ENCODE measurements at places on chromosomes 4 and X.

DNA sequence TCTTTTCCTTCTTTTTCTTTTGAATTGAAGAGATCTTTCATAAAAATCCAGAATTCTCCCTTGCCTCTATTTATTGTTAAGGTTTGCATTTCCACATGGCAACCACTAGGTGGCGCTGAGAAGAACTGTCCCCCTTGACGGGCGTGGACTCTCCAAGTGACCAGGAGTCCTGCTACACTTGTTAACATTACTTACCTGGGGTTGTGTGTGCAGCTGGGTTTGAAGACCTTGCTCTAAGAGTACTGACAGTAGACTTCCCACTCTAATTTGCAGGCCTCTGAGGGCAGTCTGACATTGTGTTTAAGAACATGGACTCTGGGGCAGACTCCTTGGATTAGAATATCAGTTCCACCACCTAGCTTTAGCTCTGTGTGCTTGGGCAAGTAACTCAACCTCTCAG is 52.8 kb downstream of the GPRIN3 start:
- no peak for DNase-seq

DNA sequence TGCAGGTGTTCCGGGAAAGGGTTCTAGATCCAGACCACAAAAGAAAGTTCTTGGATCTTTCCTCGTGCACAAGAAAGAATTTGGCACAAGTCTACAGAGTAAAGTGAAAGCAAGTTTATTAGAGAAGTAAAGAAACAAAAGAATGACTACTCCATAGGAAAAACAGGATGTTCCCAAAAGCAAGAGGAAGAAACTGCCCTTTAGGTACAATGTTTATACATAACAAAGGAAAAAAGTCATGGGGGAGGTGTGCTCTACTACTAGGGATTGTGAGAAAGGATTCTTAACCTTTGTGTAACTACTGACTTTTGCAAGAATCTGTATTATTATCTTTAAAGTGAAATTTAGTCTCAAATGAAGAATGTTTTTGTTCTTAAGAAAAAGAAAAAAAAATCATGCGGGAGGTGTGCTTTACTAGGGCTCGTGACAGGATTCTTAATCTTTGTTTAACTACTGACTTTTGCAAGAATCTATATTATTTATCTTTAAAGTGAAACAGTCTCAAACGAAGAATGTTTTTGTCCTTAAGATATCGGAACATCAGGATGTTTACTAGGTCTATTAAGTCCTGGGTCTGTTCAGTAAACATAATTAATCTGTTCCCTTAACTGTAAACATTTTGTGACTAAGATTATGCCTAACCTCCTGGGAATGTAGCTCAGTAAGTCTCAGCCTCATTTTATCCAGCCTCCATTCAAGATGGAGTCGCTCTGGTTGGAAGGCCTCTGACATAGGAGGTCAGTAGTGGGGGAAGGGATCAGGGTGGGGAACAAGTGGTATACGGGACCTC is 110.4 kb upstream of the BEND4 start:
- DNase-seq: no peak

DNA sequence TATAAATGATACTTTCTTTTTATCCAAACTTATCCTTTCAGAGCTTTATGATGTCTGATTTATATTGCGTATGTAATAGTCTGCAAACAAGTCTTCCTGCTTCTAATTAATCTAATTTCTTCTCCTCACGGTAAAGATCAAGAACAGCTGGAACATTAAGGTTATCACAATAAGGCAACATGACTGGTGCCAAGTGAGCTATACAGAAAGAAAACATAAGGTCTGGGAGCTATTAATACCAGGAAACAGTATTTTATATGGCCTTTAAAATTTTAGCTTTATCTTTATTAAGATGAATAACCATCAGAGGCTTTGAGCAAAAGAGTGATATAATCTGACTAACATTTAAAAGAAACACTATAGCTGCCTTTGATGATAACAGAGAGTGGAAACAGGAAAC is 28.7 kb upstream of the CABS1 start:
- DNase-seq: no peak

- no peak for DNase-seq
These were observed 2.4 kb downstream of the CNKSR2 start for GRCh38 chrX:21376636-21377035.

DNA sequence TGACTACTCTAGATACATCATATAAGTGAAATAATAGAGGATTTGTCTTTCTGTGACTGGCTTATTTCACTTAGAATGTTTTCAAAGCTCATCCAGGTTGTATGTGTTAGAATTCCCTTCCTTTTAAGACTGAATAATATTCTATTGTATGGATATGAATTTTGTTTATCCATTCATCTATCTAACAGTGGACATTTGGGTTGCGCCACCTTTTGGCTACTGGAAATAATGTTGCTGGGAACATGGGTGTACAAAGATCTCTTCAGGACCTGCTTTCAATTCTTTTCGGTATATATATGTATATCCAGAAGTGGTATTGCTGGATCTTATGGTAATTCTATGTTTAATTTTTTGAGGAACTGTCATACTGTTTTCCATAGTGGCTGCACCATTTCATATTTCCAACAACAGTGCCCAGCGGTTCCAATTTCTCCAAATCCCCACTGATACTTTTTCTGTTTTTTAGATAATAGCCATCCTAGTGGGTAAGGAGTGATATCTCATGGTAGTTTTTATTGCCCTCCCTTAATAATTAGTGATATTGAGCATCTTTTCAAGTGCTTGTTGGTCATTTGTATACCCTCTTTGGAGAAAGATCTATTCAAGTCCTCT is 3.4 kb upstream of the SCD5 start:
- no peak for DNase-seq

- no peak for DNase-seq
These were observed 763.7 kb downstream of the PDHA2 start for GRCh38 chr4:96603641-96604040.

- DNase-seq: no peak
These were observed 1.4 kb upstream of the CORIN start for GRCh38 chr4:47839259-47839658.

- no peak for DNase-seq
These were observed 57.2 kb downstream of the CPZ start for GRCh38 chr4:8649631-8650361.

DNA sequence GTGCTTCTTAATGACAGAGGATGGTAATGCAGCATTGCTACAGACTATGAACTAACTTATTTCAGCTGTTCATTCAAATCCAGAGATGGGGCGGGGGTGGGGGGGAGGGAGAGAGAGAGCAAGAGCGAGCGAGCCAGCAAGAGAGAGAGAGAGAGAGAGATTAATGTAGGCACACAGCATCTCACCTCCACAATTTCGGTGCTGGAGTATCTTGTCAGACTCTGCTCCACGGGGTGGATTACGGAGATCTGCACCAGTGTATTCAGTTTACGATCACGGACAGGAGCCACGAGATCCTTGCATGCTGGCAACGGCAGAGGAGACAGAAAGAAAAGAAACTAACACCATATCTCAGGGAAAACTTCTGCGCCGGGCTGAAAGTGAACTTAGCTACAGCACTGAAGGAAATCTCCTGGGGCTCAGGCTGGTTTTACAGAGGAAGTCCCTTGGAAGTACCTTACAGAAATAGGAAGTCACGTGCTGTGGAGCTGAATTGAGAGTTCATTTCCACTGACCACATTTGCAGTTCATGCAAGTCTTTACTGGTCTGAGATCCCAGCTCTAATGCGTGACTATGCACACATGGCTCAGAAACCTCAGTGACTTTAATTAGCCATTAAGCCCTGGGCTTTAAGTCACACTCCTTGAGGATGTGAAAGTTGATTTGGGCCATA is 440.9 kb downstream of the INPP4B start:
- DNase-seq: no peak

DNA sequence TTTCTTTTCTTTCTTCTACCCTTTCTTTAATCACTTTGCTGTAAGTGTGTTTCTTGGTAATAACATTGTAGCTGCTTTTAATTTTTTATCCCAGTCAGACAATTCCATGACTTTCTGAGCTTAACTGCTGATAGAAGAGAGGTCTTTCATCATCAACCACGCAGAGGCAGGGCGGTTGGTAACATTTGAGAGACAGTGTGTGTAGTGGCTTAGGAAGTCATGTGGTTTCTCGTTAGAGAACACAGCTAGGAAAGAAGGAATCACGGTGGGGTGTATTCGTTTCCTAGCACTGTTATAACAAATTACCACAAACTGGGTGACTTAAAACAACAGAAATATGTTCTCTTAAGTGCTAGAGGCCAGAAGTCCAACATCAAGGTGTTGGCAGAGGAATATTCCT is 11.5 kb downstream of the PRPS2 start:
- no peak for DNase-seq

GRCh38 chr4:13542577-13543031 is 1.7 kb downstream of the NKX3-2 start:
- no peak for DNase-seq

GRCh38 chr4:113106108-113106507 is 56.7 kb downstream of the ANK2 start:
- no peak for DNase-seq

DNA sequence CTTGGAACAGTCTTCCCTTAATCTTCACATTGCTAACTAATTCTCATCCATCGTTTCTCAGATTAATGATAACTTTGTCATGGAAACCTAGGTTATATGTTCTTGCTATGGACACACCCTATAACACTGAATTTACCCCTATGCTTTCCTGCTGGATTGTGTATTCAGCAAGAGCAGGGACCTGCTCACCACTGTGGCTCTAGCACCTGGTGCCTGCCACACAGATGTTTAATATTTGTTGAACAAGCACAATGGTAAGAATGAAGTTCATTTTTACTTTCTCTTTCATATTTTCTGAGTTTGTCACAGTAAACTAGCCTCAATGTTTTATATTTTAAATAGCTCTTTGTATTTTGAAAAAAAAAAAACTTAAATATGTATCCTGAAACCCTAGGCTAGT is 734.0 kb upstream of the DIAPH2 start:
- DNase-seq: no peak

- no peak for DNase-seq
These were observed 128.0 kb downstream of the SNCA start for GRCh38 chr4:89708903-89709421.

DNA sequence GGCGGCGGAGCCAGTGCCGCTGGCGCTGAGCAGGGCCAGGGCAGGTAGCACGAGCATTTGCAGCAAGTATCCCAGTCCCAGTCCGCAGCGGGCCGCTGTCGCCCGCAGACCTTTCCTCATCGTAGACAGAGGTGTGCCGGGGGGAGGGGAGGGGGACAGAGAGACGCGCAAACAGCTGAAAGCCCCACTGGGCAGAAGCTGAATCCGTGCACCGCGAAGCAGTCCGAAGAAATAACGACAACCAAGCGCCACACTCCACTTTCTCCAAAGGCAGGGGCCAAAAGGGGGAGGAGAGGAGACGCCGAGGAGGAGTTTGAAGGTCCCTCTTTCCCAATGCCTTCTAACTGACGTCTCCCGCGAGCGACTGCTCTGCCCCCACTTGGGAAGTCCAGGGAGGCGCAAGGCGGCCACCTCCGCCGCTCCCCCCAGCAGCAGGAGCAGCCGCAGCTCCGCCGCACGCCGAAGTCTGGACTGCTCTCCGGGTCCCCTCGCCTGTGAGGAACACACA is at the start of gene UNC5C:
TSS of gene UNC5C (minus strand) at position 236 of the 508 bp plus-strand sequence.
- DNase-seq: no peak

DNA sequence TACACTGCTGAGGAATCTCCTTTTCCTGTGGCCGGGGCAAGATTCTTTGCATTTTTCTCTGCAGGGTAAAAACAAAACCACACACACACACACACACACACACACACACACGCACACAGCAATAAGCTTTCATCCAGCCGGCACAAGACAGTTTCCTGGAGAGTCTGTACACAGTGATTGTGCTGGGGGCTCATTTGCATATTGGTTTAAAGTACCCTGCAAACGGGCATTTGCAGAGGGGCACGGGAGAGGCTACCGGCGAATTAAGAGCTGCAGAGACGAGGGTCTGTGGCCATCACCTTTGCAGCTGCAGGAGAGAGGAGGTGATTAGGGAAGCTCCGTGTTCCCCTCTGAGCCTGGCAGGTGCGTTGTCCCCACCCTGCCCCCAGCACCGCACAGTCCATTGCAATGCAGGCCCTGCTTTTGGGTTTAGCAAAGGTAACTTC is 219.9 kb downstream of the SHOX start:
- DNase-seq: no peak

GRCh38 chrX:48278958-48279357 is 23.8 kb downstream of the SSX1 start:
- DNase-seq: no peak

GRCh38 chr4:113272523-113272922 is 223.1 kb downstream of the ANK2 start:
- DNase-seq: no peak

GRCh38 chr4:72418458-72418857 is 150.6 kb downstream of the ADAMTS3 start:
- no peak for DNase-seq

GRCh38 chr4:124191329-124191728 is 521.2 kb downstream of the ANKRD50 start:
- no peak for DNase-seq

DNA sequence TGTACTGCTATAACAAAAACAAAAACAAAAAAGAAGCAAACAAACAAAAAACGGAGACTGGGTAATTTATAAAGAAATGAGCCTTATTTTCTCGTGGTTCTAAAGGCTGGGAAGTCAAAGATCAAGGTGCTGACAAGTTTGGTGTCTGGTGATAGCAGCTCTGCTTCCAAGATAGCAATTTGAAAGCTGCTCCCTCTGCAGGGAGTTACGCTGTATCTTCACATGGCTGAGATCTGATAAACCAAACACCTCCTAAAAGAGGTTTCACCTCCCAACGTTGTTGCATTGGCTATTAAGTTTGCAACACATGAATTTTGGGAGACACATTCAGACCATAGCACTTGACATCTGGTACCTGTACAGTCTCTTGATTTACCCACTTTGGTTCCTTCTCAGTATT is 854.2 kb downstream of the CENPC start:
- no peak for DNase-seq

DNA sequence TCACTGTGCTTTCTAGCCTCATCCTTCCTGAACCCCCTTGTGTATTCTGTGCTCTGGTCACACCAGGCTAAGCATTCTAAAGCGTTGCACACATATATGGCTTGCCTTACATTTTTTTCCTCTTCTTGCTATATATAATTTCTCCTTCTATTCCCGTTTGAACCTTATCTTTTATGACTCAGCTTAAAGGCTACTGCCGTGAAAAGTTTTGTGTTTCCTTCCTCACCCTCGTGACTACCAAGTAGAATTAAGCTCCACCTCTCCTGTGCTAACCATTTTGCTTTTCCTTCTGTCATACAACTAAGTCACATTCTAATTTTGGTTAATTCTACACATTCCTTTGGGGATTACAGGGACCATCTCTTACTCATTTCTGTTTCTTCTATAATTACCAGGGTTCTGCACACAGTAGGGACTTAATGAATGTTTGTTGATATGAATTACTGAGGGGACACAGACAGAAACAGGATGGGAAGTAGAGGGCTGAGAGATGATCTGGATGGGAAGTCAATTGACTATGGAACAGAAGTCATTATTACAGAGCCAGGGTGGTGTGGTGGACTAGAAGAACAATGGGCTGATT is 67.1 kb downstream of the DOCK11 start:
- no peak for DNase-seq
